DND-41 (cell line): ENCODE measurements at places on chromosomes 7 and 10.

DNA sequence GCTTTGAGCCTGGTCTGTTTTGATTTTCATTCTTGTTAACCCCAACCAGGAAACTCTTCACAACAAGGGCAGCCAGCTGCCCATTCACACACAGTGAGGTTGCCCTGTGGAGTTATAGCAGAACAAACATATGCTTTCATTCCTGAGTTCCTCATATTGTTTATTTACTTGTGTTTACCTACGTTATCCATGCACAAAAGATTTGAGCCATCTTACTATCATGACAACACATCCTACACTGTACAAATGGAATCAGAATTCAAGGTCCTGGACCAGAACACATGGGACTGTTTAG, 21.7 kb upstream of the BMPER start:
- H3K4me1 ChIP-seq, result no peaks in the 10 kb centered on the region
- no peak for DNase-seq
- no peak overlapping the region for H3K4me3 ChIP-seq

GRCh38 chr10:117929327-117930067, 117.2 kb downstream of the RAB11FIP2 start:
- H3K4me3 ChIP-seq, result no peak overlapping the region
- no peaks in the 10 kb centered on the region for H3K36me3 ChIP-seq
- no peak overlapping the region for H3K27ac ChIP-seq
- no peaks in the 10 kb centered on the region for H3K27me3 ChIP-seq
- H3K4me1 ChIP-seq, result no peaks in the 10 kb centered on the region
- DNase-seq, result no peak

DNA sequence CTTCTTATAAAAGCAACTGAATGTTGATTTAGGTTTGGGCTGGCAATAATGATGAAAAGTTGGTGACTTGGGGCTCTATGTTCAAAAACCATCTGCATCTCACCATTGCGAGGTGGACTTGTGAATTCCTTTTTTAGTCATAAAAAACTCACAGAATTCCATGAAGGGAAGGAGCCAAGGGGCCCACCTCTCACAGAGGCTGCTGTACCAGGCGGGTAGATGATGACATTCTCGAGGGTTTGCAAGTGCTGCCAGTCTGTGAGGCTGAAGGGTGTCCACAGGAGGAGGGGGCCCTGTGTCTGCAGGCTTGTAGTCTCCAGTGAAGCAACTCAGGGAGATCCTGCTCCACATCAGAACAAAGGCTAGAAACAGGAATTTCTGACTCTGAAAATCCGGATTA, 195.5 kb upstream of the ZNF32 start:
- no peaks in the 10 kb centered on the region for H3K27me3 ChIP-seq
- H3K4me3 ChIP-seq, result no peak overlapping the region
- no peak for DNase-seq
- peaks cover 17% of the 10 kb centered on the region for H3K4me1 ChIP-seq
- no peak overlapping the region for H3K27ac ChIP-seq

GRCh38 chr10:96576277-96576980, 10.4 kb downstream of the TM9SF3 start:
- peaks cover 31% of the 10 kb centered on the region for H3K36me3 ChIP-seq
- H3K27ac ChIP-seq, result no peak overlapping the region
- no peak for DNase-seq
- H3K4me1 ChIP-seq, result peaks cover 10% of the 10 kb centered on the region; the same call in 1 of the 2 replicates
- no peaks in the 10 kb centered on the region for H3K27me3 ChIP-seq

- H3K27ac ChIP-seq, result no peak overlapping the region
- H3K4me1 ChIP-seq, result no peaks in the 10 kb centered on the region
- no peak for DNase-seq
- H3K27me3 ChIP-seq, result no peaks in the 10 kb centered on the region
- H3K36me3 ChIP-seq, result no peaks in the 10 kb centered on the region
These were observed 16.6 kb upstream of the RET start for GRCh38 chr10:43060291-43060690.

DNA sequence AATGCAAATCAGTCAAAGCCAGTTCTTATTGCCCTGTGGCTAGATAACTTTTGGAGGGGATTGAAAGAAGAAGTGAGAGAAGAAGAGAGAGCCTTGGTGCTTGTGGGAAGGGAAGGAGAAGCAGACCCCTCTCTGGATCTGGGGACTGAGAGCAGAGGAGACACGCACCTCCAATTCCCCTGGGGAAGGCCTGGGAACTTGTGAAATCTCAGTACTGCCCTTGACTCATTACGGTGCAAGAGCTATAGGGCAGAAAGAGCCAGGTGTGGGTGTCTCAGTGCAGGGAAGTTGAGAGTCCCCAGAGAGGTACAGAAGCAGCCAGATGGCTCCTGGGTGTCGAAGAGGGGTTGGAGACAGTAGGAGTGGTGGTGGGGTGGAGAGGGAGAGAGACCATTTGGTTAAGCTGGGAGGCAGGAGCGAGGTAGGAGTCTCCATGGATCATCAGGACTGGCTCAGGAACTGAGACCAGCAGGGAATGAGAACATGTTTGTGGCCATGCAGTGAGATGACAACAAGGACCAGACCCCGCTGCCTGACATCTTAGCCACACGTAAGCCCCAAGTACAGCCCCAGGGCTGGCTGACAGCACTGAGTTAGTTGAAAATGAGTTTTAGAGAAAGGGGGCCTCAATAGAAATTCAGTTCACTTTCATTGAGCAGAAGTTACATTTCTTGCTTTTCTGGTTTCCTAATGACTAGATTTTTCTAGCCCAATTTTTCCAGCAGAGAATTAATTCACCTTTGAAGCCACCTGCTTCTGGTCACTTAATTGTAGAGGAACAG, 238.2 kb downstream of the BUB3 start:
- no peak overlapping the region for H3K4me3 ChIP-seq
- H3K27me3 ChIP-seq, result no peaks in the 10 kb centered on the region
- H3K27ac ChIP-seq, result no peak overlapping the region
- H3K4me1 ChIP-seq, result no peaks in the 10 kb centered on the region
- no peak for DNase-seq

DNA sequence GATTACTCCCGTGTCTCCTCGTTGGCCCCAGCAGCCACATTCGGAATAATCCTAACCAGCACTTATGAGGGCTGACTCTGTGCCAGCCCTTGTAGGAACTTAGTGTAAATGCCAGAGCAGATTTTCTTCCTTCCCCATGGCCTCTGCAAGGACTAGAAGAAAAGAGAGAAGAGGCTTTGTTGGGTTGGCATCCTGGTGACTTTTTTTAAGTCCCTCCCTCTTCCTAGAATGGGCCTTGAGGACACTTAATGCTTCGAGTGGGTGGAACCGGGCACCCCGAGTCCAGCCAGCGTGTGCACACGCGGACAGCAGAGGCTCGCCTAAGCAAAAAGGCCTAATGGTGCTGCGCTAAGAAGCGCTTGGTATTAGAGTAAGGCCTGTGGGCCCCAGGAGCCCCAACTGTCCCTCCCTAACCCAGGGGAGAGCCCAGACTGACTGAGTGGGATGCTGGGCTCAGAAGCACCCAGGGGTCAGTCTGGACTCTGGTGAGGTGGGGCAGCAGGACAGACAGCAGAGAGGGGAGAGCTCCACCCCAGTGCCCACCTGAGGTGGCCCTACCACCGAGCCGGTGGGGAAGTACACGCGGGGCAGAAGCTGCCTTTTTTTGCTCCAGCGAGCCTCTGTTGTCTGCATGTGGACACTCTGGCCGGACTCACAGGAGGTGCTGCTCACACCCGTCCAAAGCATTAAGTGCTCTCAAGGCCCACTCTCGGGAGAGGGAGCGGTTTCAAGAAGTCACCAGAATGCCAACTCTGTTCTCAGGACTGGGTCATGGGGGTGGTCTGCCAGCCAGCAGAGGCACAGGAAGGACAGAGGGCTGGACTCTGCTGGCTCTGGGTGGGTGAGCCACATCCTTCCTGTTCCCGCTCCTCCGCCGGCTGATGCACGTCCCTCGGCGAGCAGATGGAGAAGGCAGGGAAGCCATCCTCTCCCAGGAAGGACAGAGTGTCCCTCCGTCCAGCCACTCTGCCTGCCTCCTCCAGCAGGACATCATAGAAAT, 12.5 kb downstream of the ITPRIP start:
- peaks cover 5% of the 10 kb centered on the region; the same call in 1 of the 2 replicates for H3K36me3 ChIP-seq
- H3K27me3 ChIP-seq, result no peaks in the 10 kb centered on the region
- no peak for DNase-seq

DNA sequence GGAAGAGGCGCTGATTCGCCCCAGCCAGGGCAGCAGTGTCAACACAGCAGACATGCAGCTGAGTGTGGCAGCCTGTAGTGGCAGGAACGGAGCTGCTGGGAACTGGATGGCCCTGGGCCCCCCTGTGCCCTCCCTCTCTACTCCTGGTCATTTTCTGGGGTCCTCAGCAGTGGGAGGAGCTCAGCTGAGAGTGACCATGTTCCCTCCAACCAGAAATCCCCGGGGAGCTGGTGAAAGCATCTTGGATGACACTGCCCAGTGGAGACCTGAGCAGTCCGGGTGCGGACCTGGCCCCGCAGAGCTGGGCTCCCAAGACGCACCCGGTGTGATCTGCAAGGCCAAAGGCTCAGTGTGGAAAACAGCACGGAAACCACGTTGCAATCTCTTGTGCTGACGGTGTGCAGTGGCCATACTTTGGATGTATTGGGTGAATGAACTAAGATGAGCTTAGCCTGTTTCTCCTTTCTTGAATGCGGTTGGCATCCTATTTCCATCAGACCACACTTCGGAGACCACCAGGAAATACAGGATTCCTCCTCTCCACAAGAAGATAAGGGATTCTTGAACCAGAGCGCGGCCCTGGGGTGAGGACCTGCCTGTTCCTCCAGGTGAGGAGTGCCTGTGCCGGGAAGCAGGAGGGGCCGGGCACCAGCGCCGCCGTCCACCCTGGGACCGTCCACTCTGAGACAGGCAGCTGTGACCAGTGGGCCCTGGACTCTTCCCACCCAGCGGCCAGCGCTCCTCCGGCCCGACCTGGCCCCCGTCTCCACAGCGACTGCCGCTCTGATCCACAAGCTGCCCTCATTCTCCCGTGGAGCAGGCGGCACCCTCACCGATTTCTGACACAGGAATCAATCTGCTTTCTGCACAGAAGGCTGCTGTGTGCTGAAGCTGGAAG, 93.5 kb upstream of the DIP2C start:
- no peaks in the 10 kb centered on the region for H3K27me3 ChIP-seq
- peak; percentile 2 for DNase-seq
- no peak overlapping the region for H3K27ac ChIP-seq
- H3K4me3 ChIP-seq, result no peak overlapping the region
- no peaks in the 10 kb centered on the region for H3K4me1 ChIP-seq

- no peak overlapping the region for H3K4me3 ChIP-seq
- H3K27ac ChIP-seq, result no peak overlapping the region
- H3K4me1 ChIP-seq, result no peaks in the 10 kb centered on the region
These were observed 74.0 kb downstream of the ADCY1 start for GRCh38 chr7:45647967-45648670.

DNA sequence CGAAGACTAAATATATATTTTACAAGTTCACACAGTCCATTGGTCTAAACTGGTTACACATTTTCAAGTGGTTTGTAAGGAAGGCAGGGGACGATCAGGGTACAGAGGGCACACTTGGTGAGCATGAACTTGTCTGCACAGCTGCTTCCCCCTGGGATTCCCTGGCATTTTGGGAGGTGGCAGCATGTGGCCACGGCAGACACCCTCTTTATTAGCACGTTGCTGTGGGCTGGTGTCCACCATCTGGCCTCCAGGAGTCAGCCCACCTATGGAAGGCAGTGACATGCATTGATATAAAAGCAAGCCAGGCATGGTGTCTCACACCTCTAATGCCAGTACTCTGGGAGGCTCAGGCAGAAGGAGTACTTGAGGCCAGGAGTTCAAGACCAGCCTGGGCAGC, 350.2 kb downstream of the TYW1 start:
- H3K27ac ChIP-seq, result no peak overlapping the region
- H3K27me3 ChIP-seq, result no peaks in the 10 kb centered on the region
- DNase-seq, result no peak

DNA sequence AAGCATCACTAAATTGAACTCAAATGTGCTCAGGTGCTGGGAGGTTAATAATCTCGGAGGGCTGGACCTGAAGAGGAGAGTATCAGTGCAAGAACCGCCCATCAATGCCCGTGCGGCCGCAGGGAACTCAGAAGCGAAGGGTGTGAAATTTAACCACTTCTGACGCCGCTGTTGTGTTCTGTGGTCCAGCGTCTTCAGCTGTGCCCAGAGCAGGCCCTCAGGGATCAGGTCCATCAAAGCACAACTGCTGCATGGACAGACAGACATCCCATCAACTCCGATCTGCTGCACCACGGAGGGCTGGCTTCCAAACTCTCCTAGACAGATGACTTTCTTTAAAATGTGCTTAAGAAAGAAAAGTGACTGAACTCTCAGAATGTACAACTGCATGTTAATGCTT, 144.9 kb upstream of the TCERG1L start:
- no peak overlapping the region for H3K27ac ChIP-seq
- H3K27me3 ChIP-seq, result no peaks in the 10 kb centered on the region
- DNase-seq, result no peak

DNA sequence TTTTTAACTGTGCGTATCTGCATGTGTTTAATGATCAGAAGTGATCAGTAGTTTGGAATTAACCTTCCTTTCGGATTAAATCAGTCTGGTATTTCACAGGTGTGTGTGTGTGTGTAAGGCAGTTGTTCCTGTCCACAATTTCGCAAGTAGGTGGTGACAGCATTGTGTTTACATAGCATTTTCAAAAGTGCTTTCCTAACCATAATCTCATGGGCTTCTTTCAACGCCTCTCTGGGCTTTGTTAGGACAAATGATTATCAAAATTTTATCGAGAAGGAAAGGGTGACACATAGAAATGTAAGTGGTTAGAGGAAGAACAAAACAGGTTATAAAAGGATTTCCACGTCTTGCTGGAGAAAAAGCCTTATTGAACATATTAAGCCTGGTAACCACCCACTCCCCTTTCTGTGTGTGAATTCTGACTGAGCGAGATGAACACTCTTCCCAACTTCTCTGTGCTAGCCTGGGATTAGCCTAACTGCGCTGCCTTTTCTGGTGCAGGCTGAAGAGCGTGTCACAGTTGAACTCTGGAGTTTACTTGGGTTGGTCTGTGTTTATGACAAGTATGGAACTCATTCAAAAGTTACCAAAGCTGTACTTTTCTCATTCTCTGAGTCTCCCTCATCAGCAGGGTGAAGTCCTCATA, 292.3 kb upstream of the PITRM1 start:
- no peak overlapping the region for H3K27ac ChIP-seq
- no peak overlapping the region for H3K4me3 ChIP-seq
- no peaks in the 10 kb centered on the region for H3K36me3 ChIP-seq
- peaks cover 36% of the 10 kb centered on the region for H3K4me1 ChIP-seq
- DNase-seq, result no peak

- H3K27me3 ChIP-seq, result no peaks in the 10 kb centered on the region
- no peak overlapping the region for H3K4me3 ChIP-seq
- peaks cover 71% of the 10 kb centered on the region for H3K36me3 ChIP-seq
- no peak overlapping the region for H3K27ac ChIP-seq
- no peak for DNase-seq
These were observed 4.5 kb downstream of the EIF4H start for GRCh38 chr7:74178632-74179031.

GRCh38 chr7:73435471-73436009, 2.0 kb downstream of the FZD9 start:
- H3K4me3 ChIP-seq, result no peak overlapping the region
- H3K36me3 ChIP-seq, result peaks cover 14% of the 10 kb centered on the region
- H3K27me3 ChIP-seq, result no peaks in the 10 kb centered on the region
- H3K27ac ChIP-seq, result no peak overlapping the region
- DNase-seq, result no peak

- H3K27ac ChIP-seq, result no peak overlapping the region
- no peaks in the 10 kb centered on the region for H3K36me3 ChIP-seq
- no peak overlapping the region for H3K4me3 ChIP-seq
- peaks cover 14% of the 10 kb centered on the region for H3K4me1 ChIP-seq
- H3K27me3 ChIP-seq, result no peaks in the 10 kb centered on the region
These were observed 287.0 kb downstream of the ZEB1 start for GRCh38 chr10:31605861-31606525.

GRCh38 chr10:79367426-79368189, 20.3 kb downstream of the PPIF start:
- no peak for DNase-seq
- no peak overlapping the region for H3K27ac ChIP-seq
- H3K4me3 ChIP-seq, result no peak overlapping the region
- no peaks in the 10 kb centered on the region for H3K36me3 ChIP-seq
- H3K27me3 ChIP-seq, result peaks cover 16% of the 10 kb centered on the region
